ENCODE measurements at places on chromosomes 4 and X.

DNA sequence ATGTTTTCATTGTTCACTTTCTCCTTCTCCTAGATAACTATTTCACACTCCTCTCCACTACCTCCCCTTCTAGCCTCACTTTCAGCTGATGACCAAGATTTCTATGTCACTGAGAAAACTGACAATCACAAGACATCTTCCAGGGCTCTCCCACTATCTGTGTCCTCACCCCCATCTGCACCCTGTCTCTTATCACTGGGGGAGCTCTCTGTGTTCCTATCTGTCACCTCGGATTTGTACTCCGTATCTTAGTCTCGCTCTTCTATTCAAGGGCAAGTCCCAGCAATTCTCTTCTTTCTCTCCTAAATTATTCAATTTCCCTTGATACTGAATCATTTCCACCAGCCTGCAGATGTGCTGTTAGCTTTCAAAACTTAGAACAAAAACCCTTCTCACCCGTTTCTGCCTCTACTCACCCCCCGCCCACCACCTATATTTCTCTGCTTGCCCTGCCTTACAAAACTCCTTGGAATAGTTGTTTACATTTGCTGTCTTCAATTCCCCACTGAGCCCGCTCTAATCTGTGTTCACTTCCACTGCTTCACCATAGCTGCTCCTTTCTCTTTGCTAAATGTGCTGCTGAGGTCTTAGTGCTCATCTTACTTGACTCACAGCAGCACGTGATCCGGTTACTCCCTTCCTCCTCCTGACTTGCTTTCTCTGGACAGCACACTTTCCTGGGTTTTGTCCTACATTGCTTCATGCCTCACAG lies 293.2 kb downstream of the UNC5C start:
- DNase-seq, result no peak

GRCh38 chr4:1198098-1198844 lies 25.9 kb upstream of the SPON2 start:
- DNase-seq, result no peak

GRCh38 chr4:119962631-119963030 lies 104.0 kb downstream of the MAD2L1 start:
- no peak for DNase-seq

DNA sequence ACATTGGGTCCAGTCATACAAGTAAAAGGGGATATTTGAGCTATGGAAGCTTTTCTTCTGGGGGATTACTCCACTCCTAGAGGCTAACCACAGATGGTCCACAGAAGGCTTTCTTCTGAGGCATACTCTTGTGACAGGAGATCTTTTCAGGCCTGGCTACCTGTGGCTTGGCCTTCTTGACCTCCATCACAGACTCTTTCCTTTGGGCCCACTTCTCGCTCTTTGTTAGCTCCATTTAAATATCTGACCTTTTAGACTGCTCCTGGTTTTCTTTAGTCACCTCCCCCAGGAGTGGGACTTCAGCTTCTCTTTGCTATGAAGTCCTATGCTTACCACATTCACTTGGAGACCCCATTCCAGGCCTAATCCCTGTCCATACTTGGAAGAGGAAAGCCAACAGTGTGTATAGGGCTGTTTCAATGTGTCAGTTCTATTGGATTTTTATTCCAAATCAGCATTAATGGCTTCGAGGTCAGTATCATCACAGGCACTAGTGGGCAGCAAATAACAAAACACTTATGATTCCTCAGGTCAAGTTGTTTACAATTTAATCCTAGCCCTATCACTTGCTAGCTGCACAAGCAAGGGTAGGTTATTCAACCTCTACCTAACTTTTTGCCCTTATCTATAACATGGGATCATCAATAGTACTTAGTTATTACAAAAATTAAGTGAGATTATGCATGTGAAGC lies 26.3 kb downstream of the GPC3 start:
- no peak for DNase-seq

GRCh38 chr4:91113130-91113706 lies 986.0 kb downstream of the CCSER1 start:
- DNase-seq, result no peak

- no peak for DNase-seq
Observed at GRCh38 chrX:30714138-30714537, 60.9 kb downstream of the GK start.

DNA sequence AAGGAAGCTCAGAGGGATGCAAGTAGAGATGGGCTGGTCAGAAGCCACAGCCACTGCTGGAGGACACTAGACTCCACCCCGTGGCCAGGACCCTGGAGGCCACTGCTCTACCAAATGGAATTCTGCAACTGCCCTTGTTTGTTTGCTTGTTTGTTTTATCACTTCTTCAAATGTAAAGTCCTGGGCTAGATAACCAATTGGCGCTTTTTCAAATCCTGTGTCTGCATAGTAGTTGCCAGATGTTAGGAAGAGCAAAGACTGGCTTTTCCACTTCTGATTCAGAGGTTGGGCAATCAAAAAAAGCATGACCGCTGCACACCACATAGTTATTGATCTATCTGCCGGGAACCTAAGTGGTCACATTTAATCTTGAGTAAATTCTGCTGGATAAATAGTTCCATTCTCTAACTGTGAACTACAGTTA lies 255.2 kb upstream of the SFRP2 start:
- DNase-seq, result no peak

- no peak for DNase-seq
Observed at GRCh38 chr4:153074486-153074885, 129.8 kb upstream of the TRIM2 start.

DNA sequence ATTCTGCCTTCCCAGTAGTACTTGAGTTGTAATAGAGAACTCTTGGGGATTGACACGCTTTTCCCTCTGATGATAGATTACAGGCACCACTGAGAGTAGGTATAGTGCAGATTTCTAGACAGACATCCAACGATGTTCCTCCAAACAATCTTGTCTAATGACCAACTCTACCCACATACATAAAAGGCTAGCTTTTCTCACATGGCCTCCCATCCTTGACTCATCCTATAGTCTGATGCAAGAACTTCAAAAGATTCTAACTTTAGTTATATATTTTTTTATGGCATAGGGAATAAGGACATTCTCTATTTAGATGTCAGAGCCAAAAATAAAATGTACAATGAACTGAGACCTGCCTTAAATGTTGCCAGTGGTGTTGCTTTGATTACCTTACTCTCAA lies 60.9 kb downstream of the GLRA2 start:
- DNase-seq, result no peak

DNA sequence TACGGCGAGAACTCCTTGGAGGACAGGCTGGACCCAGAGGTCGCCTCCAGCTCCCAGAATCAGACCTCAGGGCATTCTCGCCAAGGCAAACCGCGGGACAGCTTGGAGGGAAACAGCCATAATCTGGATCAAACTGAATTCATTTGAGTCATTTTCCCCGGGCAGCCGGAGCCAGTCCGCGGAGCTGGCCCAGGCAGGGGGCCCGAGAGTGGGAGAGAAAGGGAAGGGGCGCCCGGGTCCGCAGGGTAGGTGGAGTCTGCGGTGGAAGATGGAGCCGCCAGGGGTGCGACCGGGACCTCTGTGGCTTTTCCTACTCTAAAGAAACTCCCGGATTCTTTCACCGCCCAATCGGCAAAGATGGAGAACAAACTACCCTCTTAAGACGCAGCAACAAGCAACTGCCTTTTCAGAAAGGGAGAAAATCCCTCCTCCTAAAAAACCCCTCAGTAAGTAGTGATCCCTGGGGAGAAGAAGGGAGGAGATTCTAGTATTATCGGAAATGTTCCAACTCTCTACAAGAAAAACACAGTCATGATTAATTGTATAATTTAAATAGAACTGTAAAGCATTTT lies 5.2 kb downstream of the NKX3-2 start:
- DNase-seq, result no peak

GRCh38 chrX:153491351-153491914 lies 3.3 kb upstream of the BGN start:
- DNase-seq, result no peak

DNA sequence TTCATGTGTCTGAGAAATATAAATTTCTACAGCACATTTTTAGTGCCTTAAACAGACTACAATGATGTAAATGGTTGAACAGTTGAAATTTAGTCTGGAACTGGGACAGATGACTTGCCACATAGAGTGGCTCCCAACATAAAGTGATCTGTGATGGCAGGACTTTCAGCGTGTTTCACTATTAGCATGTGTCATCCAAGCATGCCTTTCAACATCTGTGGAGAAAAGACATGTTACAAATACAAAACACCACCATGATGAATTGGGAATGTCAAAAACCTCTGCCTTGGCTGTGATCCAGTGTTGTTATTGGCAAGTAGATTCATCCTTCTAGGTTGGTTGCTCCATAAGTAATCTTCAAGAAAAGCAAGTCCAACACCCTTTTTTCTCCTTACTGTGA lies 348.7 kb downstream of the MAPK10 start:
- no peak for DNase-seq

DNA sequence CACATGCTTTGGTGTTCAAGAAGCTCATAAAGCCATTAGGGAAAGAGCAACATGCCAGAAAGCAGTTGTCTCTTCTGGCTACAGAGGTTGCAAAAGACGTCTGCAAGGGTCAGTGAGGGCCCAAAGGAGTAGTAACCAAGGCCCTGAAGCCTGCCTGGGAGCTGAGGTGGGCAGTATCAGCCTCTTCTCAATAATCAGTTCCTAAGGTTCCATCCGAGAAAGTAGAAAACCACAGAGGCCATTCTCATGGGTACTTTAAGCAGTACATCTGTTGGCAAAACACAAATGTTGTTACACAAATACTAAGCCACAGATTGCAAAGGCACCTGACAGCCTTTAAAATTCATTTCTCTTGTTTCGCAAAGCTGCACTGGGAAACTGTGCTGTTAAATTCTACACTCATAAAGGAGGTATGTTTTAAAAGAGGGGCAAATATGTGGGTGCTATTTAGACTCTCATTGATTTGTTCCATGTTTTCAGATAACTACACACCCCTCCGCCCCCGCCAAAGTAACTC lies 37.7 kb downstream of the MECP2 start:
- DNase-seq, result no peak

- no peak for DNase-seq
Observed at GRCh38 chr4:112377594-112378242, 80.5 kb downstream of the ALPK1 start.
